ENCODE measurements at places on chromosomes 3 and 15. TPM values are rescaled to one million over a fixed set of nuclear protein-coding genes. Genes with fewer than 3 reads are reported as not detected.

DNA sequence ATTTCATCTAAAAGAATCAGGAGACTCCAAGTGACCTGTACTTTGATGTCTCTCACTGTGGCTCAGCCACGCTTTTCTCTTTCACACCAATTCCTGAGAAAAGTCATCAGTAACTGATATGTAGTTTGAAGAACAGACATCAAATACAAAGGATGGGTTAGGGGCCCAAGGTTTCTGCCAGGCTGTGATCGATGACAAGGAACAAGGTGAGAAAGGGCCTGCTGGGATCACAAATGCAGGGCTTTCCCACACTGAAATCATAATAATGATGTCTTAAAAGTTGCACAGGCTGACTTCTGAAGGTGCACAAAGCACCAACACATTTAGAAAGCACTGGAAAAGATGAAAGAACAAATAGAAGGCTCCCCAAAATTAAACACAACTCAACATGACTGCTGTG, 396.9 kb downstream of the MAGI1 start:
- no peak for DNase-seq

Gene RAB6B
- total RNA-seq = 1.5 TPM

DNA sequence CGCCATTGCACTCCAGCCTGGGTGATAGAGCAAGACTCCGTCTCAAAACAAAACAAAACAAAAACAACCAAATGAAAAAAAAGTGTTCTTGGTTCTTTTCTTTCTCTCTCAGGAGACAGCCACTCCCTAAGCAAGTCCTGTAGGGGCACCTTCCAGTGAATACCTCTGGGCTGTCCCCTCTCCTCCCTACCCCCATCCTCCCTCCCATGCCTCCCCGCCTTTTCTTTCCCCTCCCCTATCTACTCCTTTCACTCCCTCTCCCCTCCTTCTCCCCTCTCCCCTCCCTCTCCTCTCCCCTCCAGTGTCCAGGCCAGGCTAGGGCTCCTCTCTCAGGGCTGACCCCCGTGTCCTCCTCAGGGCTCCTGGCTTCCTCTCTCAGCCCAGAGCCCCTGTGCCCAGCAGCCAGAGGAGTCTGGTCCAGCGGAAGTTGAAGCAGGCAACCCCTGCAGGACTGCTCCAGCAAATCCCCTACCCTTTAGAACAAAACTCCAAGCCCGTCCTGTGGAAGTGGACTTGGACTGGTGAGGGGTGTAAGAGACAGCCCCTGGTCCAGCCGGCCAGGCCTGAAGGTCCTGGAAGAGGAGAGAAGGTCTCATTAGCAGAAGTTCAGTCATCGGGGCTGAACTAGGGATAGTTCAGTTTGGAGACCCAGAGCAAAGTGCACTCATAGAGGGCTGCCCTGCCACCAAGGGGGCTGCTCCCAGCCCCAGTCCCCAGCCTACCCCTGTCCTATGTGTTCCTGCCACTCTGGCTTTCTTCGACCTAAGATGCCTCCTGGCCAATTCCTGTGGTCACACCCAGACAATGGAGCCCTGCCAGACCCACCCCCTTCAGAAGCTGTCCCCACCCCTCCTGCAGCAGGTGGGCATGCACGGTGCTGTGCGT, 79.8 kb upstream of the IQSEC1 start:
- DNase-seq = no peak

Gene TTLL13
- 0.06 TPM for total RNA-seq

DNA sequence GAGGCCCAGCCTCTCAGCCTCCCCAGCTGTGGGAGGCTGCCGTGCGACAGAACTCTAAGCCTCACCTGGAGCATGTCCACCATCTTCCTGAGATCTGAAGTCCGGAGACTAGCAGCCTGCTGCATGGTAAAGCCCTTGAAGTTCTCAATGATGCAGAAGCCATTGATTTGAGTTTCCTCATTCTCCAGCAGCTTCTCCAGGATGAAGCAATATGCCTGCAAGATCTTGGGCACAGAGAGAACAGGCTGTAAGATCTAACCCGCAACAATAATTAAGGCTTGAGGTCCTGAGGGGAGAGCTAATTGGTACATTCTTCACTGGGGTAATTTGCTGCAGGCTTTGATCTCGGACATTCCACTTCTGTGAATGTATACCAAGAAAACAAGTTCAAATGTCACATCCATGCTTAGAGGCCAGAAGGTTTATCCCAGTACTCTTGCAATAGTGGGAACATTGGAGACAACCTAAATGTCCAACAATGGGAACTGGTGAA, 9.7 kb downstream of the RLBP1 start:
- no peak for DNase-seq

GRCh38 chr15:92101708-92102394, 248.3 kb downstream of the SLCO3A1 start:
- DNase-seq = no peak

Gene SLC41A3
- 43.6 TPM for total RNA-seq

Gene PCLAF
- 274 TPM for total RNA-seq

Gene CMC1
- total RNA-seq = 11.7 TPM

Gene ZFYVE19
- total RNA-seq = 32.2 TPM

- peak; percentile 97 for DNase-seq
Observed at GRCh38 chr15:73950831-73951561, 24.7 kb downstream of the LOXL1 start.

DNA sequence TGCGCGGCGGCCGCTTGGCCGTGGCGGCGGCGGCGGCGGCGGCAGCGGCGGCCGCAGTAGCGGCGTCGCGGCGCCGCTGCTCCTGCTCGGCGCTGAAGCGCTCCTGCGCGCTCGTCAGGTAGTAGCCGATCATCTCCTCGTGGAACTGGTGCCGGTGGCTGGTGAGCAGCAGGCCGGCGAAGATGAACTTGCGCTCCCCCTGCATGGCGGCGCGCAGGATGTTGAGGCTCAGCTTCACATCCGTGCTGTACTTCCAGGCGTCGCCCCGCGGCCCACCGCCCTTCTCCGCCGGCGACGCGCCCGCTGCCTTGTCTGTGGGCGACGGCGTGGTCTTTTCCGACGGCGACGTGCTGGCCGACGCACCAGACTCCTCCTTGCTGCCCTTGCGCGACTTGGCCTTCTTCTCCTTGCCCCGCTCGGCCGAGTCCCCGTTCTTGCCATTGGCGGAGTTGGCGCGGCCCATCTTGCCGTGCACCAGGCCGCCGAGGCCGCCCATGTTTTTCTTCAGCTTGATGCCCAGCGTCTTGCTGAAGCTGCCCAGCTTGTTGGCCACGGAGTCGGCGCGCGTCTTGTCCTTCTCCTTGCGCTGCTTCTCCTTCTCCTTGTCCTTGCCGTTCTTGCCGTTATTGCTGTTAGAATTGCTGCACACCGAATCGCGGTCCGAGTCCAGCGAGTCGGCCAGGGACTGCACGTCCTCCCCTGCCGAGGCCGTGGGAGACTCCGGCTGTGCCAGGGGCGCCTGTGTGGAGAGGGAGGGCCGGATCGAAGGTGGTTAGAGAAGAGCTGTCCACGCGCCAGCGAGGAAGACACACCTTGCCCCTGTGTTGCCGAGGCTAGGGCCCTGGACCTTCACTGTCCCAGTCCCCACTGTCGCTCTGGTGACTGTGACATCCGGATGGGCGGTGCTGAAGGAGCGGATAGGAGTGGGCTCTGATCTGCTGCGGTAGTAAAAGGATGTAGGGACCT, 157.6 kb downstream of the KLF13 start:
- no peak for DNase-seq

GRCh38 chr15:74896316-74896715, 6.5 kb downstream of the MPI start:
- no peak for DNase-seq

DNA sequence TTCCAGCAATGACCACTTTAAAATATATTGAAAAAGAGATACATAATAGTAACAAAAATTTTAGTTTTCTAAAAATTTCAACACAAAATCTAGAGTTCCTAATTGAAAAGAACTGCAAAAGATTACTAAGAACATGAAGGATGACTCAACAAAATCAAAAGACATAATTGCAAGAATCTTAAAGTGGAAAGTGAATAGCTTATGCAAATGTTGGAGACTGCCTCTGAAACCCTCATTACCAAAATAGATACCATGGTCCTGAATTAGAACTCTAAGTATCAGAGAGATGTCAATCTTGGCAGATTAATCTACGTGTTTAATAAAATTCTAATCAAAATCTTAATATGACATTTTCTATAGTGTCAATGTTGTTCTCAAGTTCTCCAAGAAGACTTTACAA, 60.7 kb upstream of the SGO1 start:
- DNase-seq = no peak

GRCh38 chr3:13037458-13038117, 35.6 kb downstream of the IQSEC1 start:
- DNase-seq = no peak

DNA sequence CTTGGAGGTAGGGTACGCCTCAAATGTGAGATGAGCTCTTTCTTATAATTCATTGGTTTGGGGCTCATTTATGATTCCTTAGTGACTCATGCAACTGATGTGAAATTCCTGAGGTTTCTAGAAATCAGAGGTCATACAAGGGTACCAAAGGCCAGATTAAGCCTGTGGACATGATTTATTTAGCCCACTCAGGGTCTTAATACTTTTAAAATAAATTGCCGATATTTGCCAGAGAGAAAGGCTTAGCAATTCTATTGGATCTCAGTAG, 289.0 kb downstream of the NEK10 start:
- DNase-seq = no peak

DNA sequence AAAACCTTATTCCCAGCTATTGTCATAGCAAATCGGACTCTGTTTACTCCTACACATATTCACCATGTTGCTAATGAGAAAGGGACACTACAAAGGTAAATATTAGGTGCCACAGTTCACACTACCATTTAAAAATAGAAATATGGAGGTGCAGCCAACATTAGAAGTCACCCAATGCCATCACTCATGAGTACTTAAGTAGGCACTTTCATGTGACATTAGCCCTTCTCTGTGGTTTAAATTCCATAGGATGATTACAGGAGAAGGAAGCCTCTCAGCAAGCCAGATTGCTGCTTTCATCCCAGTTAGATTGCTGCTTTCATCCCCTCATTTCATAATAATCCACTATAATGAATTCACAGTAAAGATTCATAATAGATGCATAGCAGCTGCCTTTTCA, 376.8 kb upstream of the ALCAM start:
- DNase-seq = no peak

Gene RPS27L
- total RNA-seq = 148 TPM

Gene PLIN1
- total RNA-seq = 0.04 TPM

Gene ADPRH
- not detected for total RNA-seq

GRCh38 chr3:152190636-152191183, 78.0 kb upstream of the MBNL1 start:
- DNase-seq = no peak

- DNase-seq = no peak
Observed at GRCh38 chr3:164007765-164008164, 1070.5 kb downstream of the SI start.

Gene LRRC34
- 0.43 TPM for total RNA-seq

- no peak for DNase-seq
Observed at GRCh38 chr3:184611607-184612281, 50.2 kb downstream of the EPHB3 start.

Gene SMCO1
- not detected for total RNA-seq

Gene ADAMTS17
- total RNA-seq = not detected

- DNase-seq = no peak
Observed at GRCh38 chr15:43404130-43404529, 33.2 kb downstream of the TUBGCP4 start.

- DNase-seq = no peak
Observed at GRCh38 chr3:42515391-42515916, 13.0 kb downstream of the VIPR1 start.

Gene FOXL2NB
- total RNA-seq = 1.9 TPM

Gene TGM4
- total RNA-seq = 1.2 TPM

DNA sequence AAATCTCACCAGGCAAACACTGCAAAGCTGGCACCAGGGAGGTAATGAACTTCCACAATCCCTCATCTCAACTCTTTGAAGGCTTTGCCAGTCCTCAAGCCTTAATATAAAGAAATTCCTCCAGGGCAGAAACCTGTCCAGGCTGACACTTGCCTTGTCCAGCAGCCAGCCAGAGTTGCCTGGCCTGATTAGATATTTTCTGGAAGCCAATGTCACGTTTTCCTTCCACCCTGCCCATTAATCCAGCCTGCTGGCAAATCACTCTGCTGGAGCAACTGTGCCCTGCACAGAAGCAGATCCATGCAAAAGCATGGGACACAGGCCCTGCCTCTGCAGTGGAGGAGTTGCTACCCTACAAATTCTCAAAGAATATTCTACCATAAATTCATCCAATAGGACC, 56.5 kb downstream of the HEG1 start:
- no peak for DNase-seq

DNA sequence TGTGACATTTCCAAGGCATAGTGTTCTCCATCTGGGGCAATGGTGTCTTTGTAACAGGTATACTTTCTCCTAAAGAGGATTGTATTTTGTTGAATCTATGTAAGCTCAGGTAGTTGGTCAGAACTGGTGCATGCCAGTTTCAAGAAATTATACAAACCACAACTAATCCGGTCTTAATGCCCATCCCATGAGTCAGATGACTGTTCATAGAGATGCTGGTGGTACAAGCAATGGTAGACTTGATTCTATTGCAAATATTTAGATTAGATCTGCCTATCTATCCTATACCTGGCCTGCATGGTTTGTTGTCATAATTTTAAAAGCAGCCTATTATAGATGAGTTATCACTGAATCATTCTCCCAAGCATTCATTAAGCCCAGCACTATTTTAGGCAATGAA, 43.5 kb downstream of the ATP13A5 start:
- peak; percentile 33 for DNase-seq

Gene RTP1
- total RNA-seq = 0.29 TPM

Gene CHDH
- 0.02 TPM for total RNA-seq

Gene BCL6
- total RNA-seq = 9.0 TPM

DNA sequence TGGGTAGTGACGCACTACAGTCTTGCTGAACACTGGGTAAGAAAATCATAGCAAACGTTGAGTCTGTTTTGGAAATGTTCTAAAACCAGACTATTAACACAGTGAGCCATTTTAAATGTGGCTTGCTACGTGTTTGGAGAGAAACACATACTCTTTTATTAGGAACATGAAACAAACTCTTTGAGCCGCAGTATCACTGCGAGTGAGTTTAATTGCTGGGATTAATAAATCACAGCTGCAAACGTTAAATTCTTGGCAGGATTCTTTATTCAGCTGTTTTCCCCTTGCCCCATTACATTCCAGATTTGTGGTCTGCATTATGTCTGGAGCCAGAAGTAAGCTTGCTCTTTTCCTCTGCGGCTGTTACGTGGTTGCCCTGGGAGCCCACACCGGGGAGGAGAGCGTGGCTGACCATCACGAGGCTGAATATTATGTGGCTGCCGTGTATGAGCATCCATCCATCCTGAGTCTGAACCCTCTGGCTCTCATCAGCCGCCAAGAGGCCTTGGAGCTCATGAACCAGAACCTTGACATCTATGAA, 33.6 kb downstream of the BTD start:
- no peak for DNase-seq
